ENCODE measurements at places on chromosomes 5 and 9. TPM values are rescaled to one million over a fixed set of nuclear protein-coding genes. Genes with fewer than 3 reads are reported as not detected.

Gene LCN15
- polyA plus RNA-seq, result 6.1 TPM

Gene DUSP1
- 33.3 TPM for polyA plus RNA-seq

Gene IFNA17
- not detected for polyA plus RNA-seq

Gene CEL
- polyA plus RNA-seq, result 3.2 TPM

Gene TMEM215
- polyA plus RNA-seq, result not detected

Gene SAXO1
- not detected for polyA plus RNA-seq

Gene CENPH
- polyA plus RNA-seq, result 2.7 TPM

Gene STPG3
- polyA plus RNA-seq, result 0.44 TPM

Gene TMEM252
- not detected for polyA plus RNA-seq

Gene ADRB2
- 1.8 TPM for polyA plus RNA-seq

Measured in heart right ventricle (tissue), 16 donors.